ENCODE measurements at places on chromosomes 12 and 14.

DNA sequence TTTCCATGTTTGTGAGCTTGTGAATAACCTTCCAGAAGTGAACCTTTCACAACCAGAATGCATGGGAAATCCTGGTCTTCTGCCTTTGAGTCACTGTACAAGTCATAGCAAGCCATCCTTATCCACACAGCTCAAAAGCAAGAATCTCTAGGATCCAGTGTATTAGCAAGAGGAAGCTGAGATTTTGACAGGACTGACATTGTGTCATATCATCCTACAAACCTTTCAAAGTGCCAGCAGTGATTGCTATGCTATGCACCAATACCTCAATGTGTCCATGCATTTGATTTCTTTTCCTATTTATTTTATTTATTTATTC is 13.5 kb upstream of the NRDE2 start:
- no peak for DNase-seq

GRCh38 chr12:7075939-7076338 is 15.4 kb downstream of the C1S start:
- peak; percentile 91 for DNase-seq

DNA sequence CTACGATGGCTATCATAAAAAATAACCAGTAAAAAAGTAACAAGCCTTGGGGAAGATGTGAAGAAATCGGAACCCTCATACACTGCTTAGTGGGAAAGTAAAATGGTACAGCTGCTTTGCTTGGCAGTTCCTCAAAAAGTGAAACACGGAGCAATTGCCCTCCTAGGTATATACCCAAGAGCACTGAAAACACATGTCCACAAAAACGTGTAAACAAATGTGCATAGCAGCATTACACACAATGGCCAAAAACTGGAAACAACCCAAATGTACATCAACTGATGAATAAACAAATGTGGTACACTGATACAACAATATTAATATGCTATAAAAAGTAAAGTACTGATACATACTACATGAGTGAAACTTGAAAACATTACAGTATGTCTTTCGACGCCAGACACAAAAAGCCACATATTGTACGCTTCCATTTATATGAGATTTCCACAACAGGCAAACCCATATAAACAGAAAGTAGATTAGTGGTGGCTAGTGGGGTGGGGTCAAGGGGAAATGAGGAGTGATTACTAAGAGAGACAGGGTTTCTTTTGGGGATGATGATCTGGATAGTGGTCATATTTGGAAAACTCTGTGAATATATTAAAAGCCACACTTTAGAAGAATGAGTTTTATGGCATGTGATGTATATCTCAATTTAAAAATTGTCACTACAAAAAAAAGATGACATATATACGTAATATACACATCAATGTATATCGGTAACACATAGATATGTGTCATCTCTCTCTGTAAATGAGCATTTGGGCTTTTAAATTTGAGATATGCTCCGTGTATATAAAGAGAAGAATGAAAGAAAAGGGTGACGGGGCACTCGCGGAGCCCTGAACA is 996 bp downstream of the SLC41A2 start:
- peak; percentile 42 for DNase-seq

GRCh38 chr14:36509069-36509917 is 10.7 kb downstream of the NKX2-1 start:
- no peak for DNase-seq

DNA sequence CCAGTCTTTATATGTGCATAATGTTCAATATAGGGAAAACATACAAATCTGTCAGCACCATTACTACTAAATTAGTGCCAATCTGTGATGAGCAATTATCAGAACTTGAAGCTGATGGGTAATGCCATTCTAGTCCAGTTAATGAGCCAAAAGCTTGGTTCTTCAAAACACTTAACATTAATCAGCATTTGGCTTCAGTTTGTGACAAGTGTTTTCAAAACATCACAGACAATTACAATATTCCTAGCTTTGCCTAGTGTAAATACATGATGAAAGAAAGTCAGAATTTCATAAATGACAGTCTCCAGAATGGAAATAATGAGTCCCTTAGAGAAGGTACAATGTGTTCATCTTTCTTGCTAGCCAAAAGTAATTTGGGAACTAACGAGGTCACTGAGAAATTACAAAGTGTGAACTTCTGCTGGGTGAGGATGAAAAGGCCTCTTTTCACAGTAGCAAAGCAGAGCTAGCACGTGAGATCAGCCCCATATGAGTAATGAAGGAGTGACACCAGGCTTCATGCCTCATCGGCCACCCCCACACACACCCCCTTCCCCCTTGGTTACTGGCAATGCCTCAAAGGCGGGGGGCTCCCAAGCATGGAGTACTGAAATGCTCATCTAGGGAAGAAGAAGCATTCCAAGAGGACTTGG is 180.6 kb upstream of the EEA1 start:
- DNase-seq: peak; percentile 42
